ENCODE measurements at places on chromosomes 12 and 14.

- no peak for DNase-seq
Observed at GRCh38 chr12:10362325-10362724, 27.5 kb downstream of the KLRK1 start.

GRCh38 chr14:55313480-55313879 lies 42.3 kb downstream of the FBXO34 start:
- DNase-seq: no peak

DNA sequence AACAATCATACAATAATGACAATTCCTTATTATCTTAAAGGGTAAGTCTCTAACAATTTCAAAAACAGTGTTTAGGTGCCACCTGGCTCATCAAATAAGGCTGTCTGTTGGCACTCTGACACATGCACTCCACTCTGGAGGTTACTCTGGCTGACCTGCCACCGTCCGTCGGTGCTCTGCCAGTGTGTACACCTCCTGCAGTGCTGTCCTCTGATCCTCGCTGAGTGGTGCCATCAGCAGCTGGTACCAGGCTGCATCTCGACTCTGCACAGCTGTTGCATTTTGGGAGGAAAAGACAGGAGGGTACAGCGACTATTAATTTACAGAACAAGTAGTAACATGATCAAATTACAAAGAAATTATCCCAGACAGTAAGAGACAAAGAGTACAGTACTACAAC lies 63.9 kb downstream of the IPO8 start:
- DNase-seq: no peak

- DNase-seq: no peak
Observed at GRCh38 chr14:99430491-99430890, 50.2 kb downstream of the SETD3 start.

- DNase-seq: no peak
Observed at GRCh38 chr14:54211551-54212308, 185.1 kb upstream of the CDKN3 start.

DNA sequence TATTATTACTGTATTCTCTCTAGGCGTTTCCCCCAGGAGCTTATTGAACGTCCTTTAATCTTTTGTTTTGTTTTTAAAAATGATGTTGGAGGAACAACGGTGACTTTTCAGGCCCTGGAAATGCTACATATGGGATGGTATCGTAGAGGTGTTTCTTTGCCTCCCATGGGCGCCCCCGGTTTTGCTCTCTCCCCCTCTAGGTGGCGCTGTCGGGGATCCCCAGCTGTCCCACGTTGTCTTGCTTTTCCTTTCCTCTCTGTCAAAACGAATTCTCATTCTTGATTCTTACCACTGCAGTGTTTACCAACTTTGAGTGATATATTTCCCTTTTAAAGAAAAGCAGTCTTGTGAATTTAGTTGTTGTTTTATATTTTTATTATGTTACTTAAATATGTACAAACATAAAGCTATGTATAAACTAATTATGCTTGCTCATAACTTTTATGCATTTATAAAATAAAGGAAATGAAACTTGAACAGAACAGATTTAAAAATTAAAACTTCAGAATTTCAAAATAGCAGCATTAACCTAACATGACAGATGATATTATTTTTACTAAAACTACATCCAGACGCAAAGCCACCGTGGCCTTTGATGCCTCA lies 171.9 kb downstream of the RGS6 start:
- no peak for DNase-seq

DNA sequence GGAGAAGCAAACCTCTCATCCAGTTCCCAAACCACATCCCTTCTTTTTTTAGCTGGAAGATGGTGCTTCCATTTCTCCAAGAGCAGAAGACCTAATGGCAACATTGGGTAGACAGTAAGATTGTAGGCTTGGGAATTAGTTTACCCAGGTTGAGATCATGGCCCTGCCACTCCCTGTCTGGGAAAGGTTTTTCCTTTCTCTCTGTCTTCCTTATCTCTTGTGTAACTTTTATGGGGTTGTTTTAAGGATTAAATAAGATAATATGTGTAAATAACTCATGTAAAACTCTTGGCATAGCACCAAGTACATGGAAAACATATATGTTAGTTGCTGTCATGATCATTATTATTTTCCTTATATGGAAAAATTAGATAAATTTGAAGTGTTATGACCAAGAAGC lies 23.2 kb upstream of the PSMA6 start:
- DNase-seq: no peak

DNA sequence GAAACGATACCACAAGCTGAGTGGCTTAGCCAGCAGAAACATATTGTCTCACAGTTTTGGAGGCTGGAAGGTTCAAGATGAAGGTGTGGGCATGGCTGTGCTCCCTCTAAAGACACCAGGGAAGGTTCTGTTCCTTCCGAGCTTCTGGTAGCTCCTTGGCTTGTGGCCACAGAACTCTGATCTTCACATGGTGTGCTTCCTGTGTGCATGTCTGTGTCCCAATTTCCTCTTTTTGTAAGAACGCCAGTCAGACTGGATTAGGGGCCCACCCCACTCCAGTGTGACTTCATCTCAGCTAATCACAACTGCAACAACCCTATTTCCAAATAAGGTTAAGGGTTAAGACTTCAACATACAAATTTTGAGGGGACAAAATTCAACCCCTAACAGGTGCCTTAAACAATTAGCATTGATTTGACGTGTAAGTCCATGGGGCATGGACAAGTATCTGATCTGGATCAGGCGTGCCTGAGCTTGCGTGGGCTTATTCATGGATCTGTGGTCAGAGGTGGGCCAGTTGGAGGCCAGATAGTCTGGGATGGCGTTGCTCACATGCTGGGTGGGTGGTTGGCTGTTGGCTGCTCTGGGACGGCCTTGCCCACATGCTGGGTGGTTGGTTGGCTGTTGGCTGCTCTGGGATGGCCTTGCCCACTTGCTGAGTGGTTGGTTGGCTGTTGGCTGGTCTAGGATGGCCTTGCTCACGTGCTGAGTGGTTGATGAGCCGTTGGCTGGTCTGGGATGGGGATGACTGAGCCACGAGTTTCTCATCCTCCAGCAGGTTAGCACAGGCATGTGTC lies 88.5 kb downstream of the LGMN start:
- no peak for DNase-seq

- no peak for DNase-seq
Observed at GRCh38 chr12:42370013-42370412, 44.0 kb downstream of the PPHLN1 start.

DNA sequence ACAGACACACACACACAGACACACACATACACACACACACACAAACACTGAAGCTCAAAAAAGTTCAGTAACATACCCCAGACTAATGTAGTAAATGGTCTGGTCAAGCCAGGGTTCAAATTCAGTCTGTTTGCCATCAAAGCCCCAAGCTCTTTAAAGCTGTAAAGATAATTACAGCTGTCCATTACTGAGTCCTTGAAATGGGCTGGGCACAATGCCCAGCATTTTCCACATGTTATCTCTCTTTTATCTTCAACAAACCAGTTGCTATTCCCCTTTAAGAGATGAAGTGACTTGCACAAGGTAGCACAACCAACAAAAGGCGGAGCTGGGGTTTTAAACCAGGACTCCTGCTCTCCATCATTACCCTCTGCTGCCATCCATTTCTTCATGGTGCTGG lies 7.6 kb upstream of the UNC119B start:
- no peak for DNase-seq

GRCh38 chr14:37202812-37203211 lies 5.1 kb downstream of the MIPOL1 start:
- DNase-seq: no peak

GRCh38 chr14:100648474-100649172 lies 61.4 kb upstream of the BEGAIN start:
- no peak for DNase-seq

- DNase-seq: no peak
Observed at GRCh38 chr12:92765871-92766270, 63.1 kb downstream of the PLEKHG7 start.

DNA sequence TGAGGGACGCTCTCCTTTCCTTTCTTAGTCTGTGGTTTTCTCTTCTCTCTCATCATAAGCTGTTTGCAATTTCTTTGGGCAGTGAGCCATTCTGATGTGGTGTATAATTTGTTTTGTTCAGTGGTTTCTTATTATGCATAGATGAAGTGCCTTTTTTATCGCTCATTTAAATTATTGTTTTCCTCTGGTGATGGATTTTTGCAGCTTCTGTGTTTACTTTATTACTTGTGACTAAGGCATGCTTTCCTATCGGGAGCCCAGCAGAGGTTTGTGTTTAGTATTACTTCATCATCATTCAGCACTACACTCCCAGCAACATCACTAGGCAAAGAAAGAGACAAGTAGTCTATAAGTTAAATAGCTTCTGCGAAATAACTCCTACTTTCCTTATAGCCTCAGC lies 586.6 kb upstream of the NOVA1 start:
- DNase-seq: no peak

DNA sequence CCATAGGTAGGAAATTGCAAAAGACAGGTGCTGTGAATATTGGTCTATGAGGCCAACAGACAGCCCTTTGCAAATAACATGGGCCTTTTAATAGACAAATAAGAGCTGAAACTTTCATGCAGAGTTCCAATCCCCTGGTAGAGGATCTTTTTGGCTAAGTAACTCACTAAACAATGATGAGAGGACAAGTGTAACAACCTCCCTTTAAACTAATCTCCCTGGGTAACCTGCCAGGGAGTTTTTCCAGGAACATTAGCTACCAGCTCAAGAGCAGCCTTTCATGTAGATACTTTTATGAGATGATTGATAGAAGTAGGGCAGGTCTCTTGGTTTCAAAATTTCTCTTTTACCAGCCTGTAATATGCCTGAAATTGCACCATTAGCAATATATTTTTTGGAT lies 13.8 kb upstream of the CACNA1C start:
- no peak for DNase-seq
